ENCODE measurements at places on chromosomes 1 and 21.

DNA sequence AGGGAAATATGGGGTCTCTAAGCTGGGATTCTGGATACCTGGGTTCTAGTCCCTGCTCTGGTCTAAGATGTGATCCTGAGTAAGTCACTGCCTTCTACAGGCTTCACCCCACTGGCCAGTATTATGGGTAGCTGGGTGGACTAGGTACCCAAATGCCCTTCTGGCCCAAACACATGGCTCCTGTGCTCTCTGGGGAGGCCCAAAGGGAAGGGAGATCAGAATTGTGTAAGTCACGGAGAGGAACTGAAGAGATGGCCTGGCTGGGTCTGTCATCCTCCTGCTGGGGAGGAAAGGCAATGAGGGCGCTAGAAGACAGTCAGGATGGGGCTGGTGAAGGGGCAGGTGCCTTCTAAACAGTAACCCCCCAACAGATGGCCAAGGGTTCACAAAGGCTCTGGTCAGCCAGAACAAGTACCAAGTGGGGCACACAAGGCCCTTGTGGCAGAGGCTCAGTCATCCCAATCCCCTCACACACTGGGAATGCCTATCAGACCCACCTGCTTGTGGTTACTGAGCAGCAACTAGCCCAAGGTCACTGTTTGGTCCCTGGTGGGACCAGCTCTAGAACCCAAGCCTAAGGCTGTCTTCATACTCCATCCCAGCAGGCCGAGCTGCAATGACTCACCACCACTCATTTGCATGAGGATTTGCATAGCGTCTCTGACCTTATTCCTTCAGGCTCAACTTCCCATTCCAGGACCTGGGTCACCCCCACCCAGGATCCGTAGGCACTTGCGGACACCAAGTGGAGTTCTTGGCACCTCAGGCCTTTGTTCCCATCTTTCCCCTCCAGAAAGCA, 9.2 kb downstream of the MEF2D start:
- no peak for DNase-seq

DNA sequence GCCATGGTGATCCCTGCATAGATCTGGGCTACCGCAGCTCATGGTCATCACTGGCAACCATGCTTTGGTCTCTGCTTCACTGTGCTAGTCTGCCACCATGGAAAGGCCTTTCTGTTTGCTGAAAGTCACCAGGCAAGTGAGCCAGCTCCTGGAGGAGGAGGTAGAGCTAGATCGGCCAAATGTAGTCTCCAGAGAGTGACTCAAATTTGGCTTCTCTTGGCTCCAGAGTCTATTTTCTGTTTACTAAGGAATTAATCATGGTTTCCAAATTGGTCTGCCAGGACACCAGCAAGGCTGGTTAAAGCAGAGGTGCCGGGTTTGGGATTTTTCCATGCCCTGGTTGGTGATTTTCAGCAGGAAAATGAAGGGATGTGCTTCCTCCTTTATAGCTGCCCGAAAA, 52.7 kb upstream of the IVNS1ABP start:
- DNase-seq, result no peak

DNA sequence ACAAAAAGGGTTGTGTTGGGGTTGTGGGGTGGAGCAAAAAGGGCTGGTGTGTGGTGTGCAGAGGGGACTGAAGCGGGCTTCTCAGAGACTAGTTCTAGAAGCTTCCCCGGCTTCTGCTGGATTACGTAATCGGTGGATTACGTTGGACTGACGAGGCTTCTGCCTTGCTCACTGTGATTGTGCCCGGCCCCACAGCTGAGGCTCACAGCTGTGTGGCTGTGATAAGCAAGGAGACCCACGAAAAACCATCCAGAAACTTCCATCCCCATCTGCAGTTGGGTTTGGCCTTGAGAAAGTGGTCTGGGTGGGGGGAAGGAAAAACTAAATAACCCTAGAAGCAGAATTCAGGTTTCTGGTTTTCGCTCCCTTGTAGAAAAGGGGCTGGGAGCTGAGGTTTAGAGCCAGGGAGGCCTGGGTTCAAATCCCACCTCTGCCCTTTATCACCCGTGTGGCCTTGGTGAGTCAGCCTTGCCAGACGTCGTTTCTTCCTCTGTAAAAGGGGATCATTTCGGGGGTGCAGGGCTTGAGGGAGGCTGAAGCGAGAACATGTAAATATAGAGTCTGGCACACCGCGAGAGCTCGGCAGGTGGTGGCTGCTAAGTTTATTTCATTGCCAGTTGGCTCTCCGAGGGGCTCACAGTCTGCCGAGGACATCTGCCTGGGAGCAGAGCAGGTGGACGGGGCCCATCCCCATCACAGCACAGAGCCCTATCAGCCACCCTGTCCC, 30.4 kb upstream of the DISP3 start:
- DNase-seq, result no peak

DNA sequence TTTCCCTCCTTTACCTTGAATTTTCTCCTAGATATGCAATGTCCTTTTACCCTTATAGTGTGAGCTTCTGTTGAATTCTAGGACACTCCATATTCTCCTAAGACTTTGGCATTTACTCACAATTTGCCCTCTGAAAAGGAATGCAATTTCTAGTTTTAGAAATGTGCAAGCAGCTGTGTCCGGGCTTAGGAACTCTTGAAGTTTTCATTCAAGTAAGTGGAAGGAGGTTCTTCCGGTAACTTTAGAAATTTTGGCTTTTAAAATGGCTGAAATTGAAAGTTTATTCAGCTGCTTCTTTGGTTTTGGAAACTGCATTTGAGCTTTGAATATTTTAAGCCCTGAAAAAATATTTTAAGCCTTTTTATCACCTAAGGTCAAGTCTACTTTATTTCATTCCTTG, 56.3 kb downstream of the DPH5 start:
- DNase-seq, result no peak

DNA sequence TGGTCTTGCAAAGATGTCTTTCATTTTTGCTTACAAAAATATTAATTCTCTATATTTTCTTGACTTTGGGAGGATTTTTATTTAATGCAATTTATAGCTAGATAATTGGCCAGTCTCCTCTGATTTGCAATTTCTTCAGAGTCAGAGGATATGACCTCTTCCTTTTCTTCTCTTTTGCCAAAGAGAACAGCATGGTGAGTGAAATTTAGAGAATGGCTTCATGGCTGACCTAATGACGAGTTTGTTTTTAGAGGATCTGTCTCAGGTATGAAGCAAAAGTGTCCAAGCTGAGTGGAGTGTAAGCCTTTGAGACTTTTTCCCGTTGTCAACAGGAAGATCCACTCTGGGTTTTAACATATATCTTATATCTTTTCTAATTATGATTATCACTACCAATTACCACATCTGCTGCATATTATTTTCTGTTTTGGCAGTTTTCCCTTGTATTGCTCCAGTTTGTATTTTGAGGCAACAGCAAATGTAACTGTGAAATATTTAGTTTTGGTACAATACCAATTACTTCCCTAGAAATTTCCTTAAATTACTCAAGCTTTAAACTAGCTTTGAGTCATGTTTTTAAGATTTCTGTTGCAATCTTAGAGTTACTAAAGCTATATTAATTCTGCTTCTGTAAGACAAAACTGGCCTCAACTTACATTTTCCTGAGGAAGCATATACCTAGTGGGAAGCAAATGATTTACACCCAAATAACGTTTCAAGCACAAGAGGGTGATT, 332.8 kb upstream of the ZRANB2 start:
- no peak for DNase-seq

GRCh38 chr1:192933744-192934143, 124.9 kb downstream of the RGS2 start:
- no peak for DNase-seq

GRCh38 chr1:54728027-54728426, 12.4 kb downstream of the TTC4 start:
- DNase-seq, result no peak

DNA sequence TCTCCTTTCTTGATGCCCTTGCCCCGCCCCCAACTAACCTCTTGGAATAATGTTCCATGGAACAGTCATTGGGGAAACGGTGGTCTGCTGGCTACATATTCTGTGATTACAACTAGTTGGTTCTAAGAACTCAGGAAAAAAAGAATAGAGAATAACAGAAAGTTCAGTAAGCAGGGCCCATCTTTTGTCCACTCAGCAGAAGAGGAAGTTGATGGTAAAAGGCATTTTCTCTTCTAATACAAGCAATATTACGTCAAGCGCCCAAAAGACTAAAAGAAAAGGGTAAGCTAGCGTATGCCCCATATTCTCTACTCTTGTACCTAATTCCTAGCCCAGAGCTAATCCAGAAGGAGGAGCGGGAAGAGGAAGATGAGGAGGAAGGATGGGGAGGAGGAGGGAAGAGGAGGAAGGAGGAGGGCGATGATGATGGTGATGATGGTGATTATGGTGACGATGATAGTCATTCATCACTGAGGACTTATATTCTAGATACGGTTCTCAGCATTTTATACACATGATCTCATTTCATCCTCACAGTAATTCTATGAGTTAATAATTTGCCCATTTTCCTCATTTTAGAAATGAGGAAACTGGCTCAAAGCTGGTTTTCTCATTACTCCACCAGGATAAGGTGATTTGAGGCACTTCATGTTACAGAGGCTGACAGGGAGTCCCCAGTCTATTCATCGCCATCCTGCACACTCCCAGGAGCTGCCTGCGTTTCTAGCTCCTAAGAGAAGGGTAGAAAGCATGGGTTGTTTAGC, 76.6 kb upstream of the EFHD2 start:
- DNase-seq, result no peak

DNA sequence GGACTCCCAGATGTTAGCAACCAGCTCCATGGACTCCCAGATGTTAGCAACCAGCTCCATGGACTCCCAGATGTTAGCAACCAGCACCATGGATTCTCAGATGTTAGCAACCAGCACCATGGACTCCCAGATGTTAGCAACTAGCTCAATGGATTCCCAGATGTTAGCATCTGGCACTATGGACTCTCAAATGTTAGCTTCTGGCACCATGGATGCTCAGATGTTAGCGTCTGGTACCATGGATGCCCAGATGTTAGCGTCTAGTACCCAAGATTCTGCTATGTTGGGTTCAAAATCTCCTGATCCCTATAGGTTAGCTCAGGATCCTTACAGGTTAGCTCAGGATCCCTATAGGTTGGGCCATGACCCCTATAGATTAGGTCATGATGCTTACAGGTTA, 8.8 kb downstream of the SON start:
- no peak for DNase-seq

DNA sequence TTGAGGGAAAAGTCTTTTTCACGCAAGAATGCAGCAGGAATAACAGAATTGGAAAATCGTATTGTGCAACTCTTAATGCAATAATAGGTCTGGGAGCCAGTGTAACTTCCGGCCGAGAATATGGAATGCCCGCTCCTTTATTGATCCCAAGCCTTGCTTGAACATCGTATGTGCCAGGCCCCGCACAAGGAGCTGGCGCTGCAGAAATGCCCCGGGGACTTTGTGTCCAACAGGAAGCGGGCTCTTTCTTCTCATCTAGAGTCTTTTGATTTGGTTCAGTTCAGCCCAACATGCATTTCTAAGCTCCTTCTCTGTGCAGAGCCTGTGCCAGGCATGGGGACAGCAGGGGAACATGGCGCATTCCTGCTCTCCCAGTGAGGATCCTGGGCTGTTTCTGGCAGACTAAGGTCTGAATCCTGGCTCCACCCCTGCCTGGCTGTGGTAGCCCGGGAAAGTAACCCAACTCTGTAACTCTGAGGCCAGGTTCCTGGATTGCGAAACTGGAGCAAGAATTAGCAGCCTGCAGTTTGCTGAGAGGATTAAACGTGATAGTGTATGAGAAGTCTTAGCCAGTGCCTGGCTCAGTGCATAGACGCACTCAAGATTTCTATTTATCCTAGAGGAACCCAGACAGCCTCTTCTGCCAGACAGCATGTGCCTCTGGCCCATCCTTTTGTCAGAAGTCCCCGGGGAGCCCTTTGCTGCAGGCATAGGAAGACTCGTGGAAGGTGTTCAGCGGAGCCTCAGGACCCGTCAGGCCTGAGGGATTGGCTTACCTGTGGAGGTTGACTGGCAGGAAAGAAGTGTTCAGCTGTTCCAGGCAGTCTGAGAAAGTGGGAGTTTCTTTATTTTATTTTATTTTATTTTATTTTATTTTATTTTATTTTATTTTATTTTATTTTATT, 987 bp upstream of the CDCP2 start:
- DNase-seq, result no peak

- no peak for DNase-seq
Measured at GRCh38 chr1:1169429-1170214, 4.1 kb upstream of the TTLL10 start.

DNA sequence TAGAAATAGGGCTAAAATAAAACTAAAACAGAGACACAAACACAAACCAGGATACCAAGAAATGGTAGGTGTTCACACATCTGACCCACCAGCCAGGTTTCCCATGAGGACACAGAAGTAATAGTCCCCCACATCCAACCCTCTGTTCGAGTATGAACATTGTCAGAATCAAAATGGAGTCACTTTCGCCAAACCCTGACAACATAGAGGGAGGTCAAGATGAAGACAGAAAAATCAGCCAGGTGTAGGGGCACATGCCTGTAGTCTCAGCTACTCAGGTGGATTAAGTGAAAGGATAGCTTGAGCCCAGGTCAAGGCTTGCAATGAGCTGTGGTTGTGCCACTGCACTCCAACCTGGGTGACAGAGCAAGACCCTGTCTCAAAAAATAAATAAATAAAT, 3.8 kb downstream of the UBE2G2 start:
- DNase-seq, result no peak

- no peak for DNase-seq
Measured at GRCh38 chr1:213385806-213386324, 334.8 kb downstream of the RPS6KC1 start.

GRCh38 chr1:23616292-23616824, 57.1 kb upstream of the ID3 start:
- DNase-seq, result no peak

DNA sequence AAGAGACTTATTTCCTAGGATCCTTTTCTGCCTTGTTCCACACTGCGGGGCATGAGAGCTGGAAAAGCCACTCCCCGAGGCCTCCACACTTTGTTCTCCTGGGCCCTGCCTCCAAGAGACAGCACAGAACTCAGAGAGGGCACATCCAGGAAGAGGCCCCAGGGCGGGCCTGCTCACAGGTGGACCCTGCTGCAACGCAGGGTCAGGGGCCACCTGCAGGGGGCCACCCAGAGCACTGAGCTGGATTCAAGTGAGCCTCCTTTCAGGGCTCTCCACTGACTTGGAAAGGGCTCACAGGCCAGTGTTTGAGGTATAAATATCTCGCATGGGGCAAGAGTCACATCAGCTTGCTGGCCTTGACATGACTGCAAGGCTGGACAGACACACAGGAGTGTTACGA, 4.8 kb downstream of the RGS16 start:
- no peak for DNase-seq

DNA sequence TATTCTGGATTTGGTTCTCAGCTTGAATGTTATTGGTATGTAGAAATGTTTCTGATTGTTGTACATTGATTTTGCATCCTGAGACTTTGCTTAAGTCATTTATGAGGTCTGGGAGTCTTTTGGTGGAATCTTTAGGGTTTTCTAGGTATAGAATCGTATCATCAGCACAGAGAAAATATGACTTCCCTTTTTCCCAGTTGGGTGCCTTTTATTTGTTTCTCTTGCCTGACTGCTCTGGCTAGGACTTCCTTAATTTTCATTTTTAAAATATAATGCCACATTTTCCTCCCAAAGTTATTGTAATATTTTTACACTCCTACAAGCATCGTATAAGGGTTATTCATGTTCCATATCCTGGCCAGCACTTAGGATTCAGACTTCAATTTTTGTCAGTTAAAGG, 111.1 kb downstream of the FNBP1L start:
- no peak for DNase-seq

GRCh38 chr1:169824153-169824552, 29.4 kb upstream of the METTL18 start:
- DNase-seq, result no peak

GRCh38 chr1:199404191-199404590, 623.3 kb upstream of the NR5A2 start:
- no peak for DNase-seq

Data from T-helper 9 cell (primary cell).